ENCODE measurements at places on chromosomes 2 and 18.

DNA sequence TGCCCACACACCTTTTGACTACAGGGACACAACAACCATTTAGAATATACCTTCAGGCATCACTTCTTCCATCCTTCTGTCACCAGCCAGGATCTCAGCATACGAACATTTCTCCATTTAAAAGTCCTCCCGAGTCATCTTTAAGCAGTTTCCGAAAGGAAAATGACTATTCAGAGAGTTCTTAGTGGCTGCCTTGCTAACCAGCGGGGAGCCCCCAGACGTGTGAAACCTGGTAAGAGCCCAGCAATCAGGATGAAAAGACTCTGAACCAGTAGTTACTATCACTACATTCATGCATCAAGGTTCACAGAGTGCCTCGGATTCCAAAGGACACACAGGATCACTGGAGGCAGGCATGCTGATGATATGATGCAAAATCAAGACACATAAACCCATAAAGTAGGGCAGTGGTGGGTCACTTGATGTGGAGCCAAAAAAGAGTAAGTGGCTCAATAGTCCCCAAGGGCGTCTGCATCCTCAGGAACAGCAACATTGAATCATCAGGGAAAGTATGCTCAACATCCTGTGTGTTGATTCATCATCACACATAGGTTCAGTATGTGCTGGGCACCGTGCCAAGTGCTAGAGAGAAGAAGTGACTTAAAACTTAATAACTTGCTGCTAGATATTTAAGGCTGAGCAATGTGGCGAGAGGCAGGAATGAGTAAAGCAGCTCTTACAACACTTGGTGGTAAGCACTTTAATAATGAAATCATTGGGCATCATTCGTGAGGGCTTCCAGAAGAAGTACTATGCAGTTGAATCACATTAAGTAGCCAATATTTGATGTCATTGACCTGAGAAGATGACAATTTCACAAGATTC, 4.4 kb downstream of the CCL20 start:
- peak; percentile 100 for DNase-seq

DNA sequence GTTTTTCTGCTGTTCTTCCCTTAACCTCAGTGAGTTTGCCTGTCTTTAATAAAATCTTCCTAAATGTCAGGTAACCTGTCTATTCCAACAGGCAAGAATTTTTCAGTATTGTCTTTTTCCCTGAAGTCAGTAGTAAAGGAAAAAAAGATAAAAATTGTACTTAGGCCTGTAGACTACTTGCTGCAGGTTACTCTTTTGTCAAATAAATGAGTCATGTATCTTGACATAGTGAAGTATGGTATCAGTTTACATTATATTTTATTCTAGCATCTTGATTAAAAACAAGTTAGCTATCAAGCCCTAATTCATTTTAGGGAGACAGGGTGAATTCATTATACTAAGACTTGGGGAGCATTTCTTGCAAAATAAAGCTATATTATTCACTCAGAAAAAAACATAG, 59.8 kb downstream of the ITGA4 start:
- no peak for DNase-seq

GRCh38 chr2:144431392-144431783, 88.5 kb downstream of the ZEB2 start:
- no peak for DNase-seq

- DNase-seq = no peak
Observed at GRCh38 chr2:236170590-236171165, 2.5 kb upstream of the GBX2 start.

GRCh38 chr2:241156971-241157441, 6.7 kb downstream of the PPP1R7 start:
- DNase-seq = no peak

DNA sequence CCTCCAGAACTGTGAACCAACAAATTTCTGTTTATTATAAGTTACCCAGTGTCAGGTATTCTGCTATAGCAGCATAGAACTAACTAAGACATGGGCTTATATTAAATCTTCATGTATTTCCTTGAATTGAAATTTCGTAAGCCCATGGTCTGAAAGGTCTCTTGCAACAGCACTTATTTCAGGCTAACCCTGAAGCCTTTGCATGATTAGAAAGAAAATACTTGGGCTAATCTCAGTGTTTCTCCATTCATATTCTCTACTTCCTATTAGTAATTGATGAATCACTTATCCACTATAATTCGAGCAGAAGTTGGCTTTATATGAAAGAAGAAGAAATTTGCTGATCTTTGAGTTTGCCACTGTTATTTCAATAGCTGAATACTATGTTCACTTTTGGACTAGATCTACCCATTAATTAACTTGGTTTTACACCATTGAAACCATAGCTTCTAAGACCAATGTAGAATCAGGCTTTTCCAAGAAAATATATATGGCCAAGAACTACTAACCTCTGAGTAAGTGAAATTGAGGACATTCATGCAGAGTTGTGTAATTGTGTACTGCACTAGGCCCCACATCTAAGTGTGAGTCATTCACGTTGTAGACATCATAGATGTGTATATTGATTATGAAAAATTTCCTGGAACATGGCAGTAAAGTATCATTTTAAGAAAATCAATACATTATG, 731.6 kb downstream of the SOCS6 start:
- DNase-seq = peak; percentile 49

GRCh38 chr2:237859082-237859433, 365 bp upstream of the RAMP1 start:
- DNase-seq = no peak

GRCh38 chr2:43890855-43891254, 52.1 kb downstream of the ABCG8 start:
- DNase-seq = no peak

GRCh38 chr18:39841482-39842365, 2113.3 kb upstream of the PIK3C3 start:
- DNase-seq = peak; percentile 36

GRCh38 chr2:8666581-8666980, 15.3 kb upstream of the ID2 start:
- DNase-seq = no peak

DNA sequence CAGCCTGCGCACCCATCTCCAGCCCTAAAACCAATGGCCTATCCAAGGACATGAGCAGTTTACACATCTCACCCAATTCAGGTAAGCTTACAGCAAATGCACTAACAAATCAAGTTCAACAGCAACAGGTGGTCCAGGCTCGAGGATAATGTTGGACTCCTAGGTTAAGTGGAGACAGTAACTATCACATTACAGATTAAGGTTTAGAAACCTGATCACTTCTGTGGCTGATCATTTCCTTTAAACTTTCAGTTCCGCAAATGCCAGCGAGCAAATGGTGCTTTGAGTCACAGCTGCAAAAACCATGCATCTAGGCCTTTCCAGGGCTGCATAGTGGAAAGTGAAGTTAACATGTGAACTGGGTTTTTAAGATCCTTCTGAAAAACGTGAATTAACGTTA, 259.4 kb downstream of the GBX2 start:
- DNase-seq = no peak

DNA sequence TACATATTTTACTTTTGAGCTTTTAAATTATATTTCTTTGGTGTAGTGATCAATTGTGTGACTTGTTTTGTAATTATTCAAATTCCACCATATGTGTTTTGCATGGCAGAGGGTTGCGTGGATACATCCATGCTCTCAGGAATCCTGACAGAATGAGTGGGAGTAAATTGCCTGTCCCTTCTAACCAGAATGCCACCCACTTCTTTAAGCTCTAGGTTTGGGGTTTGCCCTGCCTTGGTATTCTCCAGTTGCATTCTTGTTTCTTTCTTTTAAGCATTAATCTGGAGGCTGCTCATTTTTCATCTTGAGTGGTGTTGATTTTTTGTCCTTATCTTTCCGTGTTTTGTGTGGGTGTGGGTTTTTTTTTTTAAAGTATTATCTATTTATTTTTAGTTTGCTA, 360.0 kb downstream of the PTPRM start:
- DNase-seq = no peak

DNA sequence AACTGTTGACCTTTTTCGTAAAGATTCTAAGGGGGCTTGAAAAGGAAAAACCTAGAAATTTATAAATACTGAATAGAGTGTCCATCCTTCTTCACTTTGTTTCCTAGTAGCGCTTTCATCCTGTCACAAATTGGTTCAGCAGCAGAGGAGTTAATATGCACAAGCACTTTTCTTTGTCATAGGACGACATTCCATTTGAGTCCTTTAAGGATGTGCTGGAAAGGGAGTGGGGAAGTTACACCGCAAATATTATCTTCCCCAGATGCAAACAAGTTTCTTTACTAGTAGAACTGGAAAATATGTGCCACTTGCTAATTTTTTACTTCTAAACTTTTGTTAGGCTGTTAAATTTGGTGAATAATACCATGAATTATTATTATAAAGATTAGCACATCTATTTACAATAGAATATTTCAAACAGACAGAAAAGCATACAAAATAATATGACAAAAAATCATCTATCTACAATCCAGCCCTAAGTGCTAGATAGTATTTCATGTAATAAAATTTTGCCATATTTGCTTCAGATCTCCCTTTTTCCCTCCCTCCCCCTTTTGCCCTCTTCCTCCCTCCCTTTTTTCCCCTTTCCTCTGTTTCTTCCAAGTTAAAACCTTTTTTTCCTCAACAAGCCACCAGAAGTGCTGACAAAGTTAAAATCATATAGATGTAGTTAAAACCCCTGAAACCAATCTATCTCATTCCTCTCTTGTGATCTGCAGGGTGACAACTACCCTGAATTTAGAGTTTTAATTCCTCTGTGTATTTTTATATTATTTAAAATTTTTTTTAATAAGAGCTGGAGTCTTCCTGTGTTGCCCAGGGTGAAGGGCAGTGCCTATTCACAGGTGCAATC, 50.5 kb upstream of the MAP4K3 start:
- no peak for DNase-seq

DNA sequence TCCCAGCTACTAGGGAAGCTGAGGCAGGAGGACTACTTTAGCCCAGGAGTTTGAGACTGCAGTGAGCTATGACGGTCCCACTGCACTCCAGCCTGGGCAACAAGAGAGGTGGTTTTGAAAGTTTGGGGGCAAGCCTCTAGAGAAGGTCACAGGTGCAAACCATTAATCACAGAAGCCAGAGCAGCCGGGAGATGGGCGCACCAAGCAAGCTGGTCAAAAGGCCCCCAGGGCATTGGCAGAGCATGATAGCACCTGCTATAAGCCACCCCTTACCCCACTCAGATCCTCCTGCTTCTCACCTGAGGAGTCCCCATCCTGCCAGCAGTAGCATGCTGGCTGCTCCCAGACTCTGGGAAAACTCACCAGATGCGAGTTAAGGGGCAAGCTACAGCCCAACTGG, 116.1 kb upstream of the RAB12 start:
- DNase-seq = no peak

- peak; percentile 50 for DNase-seq
Observed at GRCh38 chr2:66862885-66863650, 428.1 kb downstream of the MEIS1 start.

DNA sequence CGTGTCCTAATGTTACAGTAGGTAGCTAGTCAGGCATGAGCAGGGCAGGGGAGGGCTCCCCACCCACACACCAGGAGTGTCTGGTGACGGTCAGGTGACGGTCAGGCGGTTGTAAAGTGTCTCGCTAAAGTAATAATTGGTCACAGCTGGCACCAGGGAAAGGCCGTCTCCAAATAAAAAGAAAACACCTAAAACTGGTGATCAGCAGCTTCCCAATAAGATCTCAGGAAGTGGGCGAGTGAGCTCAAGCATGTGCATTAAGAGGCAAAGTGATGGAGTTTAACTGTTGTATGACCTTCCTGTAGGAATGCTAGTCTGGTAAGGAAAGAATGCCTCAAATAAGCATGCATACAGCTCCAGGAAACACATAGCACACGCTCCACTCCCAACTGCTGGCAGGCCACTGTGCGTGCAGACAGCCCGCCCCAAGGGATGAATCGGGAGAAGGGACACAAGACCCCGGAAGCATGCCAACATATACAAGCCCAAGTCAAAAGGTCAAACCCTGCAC, 177.1 kb downstream of the RNF144A start:
- no peak for DNase-seq

DNA sequence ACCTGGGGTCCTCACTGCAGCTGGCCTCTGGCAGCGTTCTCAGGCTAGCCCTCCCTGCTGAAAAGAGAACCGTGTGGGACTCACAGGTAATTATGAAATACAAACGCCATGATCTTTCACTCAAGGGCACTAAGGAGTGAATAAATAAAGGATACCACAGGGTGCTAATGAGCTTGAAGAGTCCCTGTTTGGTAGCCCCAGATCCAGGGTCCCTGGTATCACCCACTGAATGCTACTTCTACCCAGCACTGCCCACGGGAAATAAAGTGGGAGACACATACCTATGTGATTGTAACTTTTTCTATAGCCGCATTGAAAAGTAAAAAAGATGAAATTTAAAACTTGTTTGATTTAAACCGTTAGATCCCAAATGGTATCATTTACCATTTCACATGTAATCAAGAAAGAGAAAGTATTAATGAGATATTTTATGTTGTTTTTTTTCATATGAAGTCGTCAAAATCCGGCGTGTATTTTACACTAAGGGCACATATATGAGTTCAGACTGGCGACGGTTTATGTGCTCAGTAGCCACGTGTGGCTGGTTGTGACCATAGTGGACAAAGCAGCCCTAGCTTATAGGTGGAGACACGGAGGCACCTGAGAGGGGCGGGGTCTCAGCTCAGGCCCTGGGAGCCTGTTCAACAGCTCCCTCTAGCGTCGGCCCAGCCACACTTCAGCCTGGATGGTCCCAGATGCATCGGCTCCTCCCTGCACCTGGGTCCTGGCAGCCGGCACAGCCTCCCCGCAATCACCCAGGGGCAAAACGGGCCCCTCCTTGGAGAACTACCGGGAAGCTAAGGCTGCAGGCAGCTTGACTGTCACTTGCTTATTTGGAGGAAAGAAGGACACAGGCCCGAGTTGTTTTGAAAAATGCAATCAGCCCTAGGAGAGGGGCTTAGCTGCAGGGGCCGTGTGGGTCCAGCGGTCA, 39.2 kb downstream of the ODC1 start:
- DNase-seq = no peak

DNA sequence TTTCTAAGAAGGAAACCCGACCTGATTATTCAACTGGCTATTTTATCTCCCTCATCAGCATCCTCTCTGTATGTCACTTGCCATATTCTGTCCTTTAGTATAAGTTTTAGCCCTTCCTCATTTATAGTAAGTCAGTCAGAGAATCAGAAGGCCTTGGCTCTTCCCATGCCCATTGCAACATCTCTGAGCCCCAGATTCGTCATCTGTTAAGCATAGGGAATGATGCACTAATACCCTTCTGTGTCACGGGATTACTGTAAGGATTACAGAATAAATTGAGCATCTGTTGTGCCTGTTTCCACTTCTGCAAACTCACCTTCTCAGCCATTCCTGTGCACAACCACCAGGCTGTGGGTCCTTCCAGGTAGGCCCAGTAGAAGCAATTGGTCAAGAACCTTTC, 258.1 kb upstream of the RAB12 start:
- no peak for DNase-seq
